ENCODE measurements at places on chromosomes 3 and 15.

DNA sequence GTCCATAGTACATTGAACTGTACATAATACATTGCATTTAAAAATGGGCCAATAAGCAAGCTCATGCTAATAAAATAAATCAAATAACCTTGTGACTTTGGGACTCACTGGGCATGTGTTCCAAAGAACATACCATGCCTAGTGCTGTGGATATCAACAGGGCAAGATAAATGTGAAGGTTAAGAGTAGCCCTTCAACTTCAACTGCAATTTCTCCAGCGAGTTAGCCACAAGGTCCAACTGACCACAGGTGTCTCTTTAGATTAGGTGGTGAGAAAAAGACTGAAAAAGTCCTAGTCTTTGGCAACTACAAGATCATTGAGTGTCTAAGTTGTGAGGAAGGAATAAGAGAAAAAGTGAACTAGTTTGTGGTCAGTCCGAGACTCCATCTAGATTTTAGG lies 78.3 kb upstream of the ATP11B start:
- no peak for DNase-seq

DNA sequence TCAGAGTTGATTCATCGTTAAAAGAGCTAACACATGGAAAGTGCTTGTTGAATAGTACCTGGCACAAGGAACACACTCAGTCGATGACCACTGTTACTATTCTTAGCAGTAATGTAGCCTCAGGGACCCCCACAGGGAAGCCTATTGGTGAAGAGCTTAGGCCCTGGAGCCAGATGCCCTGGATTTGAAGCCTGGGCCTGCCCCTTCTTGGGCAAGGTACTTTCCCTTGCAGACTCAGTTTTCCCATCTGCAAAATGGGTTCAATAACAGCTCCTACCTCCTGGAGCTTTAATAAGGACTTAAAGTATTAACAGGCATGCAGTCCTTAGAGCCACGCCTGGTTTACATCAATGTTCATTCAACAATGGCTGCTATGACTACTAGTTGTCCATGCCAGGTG lies 96.9 kb upstream of the WNT5A start:
- DNase-seq: no peak

- no peak for DNase-seq
These were observed 29.9 kb upstream of the GRIP2 start for GRCh38 chr3:14570089-14570488.

DNA sequence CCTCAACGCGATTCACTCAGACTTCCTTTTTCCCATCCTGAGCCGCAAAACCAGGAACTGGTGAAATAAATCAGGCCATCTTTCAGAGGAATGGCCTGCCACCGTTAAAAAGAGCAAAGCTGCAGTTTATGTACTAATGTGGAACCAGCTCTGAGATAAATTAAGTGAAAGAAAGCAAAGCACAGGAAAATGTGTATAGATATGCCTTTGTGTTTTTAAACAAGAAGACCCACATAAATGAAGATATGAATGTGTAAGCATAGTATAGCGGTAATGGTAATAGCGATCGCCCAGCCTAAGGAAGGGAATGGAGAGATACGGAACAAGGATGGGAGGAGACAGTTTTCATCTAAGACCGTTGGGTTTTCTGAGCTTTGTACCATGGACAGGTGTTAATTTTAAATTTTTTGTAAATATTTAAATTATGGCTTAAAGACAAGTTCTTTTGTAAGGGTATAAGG lies 30.8 kb upstream of the RPN1 start:
- peak; percentile 79 for DNase-seq

GRCh38 chr3:196284396-196284795 lies 3.1 kb downstream of the PCYT1A start:
- no peak for DNase-seq

- no peak for DNase-seq
These were observed 137.7 kb downstream of the FNDC3B start for GRCh38 chr3:172177046-172177445.

DNA sequence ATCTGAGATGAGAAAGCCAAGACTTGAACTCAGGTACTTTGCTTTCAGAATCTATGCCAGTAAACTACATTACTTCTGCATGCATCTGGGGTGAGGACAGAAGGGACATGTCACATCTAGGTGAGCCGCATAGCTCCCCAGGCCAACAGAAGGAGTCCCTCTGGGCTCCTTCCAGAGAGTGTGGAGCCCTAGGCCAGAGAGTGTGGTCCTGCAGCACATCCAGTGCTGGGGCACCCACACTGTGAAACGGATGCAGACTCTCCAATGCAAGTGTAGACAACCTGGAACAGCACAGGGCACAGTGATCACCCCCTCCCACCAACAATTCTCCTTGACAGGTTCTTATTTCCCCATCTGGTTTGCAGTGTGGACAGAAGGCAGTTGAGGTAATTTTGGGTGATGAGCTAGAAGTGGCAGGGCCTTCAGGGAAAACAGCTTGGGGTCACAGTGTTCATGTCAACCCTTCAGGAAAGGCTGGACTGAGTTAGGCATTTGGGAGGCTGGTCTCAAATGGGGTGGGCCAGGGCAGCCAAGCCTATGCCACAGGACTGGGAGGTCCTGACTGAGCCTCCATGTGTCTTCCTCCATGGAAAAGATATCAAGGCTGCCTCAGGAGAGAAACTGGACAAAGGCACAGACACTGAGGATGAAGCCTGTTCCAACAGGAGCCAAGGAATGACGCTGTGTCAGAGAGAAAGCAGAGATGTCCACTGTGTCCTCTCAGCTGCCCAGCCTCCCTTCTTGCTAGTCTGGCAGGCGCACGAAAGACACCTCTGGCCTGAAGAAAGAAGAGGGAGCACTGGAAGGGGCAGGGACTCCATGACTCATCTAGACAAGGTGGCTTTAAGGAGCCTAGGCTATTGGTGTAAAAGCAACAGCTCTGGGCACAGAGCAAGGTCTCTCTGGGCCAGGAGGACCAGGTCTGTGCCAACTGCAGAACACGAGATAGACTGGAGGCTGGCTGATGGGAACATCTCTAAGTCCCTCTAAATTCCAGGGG lies 1.7 kb downstream of the PLCD1 start:
- DNase-seq: no peak

GRCh38 chr15:52527911-52528563 lies 643 bp downstream of the MYO5A start:
- no peak for DNase-seq

DNA sequence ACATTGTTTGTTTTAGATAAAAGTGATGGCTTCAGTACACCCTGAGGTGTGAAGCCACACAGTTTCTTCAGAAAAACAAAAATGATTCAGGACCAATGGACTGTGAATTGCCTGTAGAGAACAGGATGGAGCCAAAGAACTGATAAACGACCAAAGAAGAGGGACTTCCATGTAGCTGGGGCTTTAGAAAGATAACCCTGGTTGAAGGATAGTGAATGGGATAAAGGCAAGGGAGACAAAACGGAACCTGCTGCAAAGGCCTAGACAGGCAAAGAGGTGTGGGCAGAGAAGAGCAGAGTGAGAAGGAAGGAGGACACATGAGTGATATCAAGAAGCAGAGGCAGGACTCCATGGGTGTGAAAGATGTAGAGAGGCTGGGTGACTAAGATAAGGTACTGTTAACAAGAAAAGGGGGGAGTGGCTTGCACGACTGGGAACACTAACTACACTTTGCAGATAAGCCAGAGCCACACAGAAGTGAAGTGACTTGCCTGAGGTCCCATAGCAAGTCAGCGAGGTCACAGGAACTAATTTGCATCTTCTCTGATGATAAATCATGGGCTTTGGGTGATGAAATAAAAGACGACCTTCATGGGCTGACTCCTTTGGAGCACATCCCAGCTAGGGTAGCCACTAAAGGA lies 44.3 kb downstream of the RAB6B start:
- no peak for DNase-seq

GRCh38 chr15:80856400-80856799 lies 77.2 kb downstream of the CEMIP start:
- no peak for DNase-seq

DNA sequence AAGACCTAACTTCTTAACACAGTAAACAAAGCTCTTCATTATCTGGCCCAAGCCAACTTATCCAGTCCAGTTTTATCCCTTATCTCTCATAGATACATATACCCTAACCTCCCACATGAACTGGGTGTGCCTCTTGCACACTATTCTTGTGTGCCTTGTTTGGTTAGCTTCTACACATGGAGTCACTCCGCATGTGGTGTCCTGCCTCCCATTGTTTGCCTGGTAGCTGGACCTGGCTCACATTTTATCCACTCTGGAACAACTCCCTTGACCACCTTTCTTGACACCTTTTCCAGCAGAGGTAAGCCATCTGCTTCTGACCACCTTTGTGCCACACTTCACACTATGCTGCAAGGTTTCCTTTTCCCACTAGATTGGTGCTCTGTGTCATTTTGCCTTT lies 15.2 kb downstream of the TIPARP start:
- no peak for DNase-seq

GRCh38 chr15:57045741-57046382 lies 127.4 kb downstream of the TCF12 start:
- DNase-seq: no peak

DNA sequence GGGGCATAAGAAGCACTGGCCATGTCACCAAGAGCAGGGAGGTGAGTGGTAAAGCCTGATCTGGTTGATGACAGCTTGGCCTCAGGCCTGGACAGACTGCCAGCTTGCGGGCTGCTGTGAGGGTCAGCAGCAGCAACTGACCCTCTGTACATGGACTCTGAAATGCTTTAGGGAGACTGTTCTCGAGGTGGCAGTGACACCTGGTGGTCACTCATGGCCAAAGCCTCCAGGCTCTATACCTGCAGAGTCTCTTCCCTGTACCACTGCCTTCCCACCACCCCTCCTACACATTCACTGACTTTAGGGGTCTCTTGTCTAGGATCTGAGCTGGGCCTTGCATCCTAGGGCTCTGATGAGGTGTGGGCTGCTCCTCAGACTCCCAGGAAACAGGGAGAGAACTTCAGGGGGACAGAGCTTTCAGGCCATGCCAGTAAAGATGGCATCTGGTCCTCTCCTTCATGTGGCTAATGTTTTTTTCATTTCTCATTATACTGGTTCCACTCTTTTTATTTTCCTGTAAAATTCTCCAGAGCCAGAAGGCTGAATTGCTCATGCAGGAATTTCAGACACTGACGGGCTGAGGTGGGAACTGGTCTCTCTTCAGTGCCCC lies 17.2 kb upstream of the TIMP4 start:
- no peak for DNase-seq

DNA sequence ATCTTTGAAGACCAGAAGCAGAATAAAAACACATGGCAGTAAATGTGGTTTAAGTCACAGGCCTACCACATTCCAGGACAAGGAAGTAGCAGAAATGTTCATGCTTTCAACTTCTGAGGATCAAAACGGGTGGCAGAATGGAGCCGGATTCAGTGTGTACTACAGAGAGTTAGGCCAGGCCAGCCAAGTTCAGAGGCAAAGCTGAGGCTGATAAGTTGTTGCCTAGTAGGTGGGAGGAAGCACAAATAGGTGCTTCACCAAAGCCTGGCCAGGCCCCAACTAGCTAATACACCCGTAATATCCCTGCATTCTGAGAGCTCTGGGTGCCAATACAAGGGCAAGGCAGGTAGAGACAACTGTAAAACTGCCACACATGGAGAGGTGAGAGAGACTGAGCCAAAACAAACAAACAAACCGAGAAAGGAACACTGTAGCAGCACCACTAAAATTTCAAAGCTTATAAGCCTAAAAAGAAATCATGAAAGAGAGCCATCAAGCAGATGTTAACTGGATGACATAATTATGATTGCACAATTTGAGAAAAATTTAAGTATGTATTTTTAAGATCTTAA lies 156.4 kb upstream of the CBLB start:
- no peak for DNase-seq

DNA sequence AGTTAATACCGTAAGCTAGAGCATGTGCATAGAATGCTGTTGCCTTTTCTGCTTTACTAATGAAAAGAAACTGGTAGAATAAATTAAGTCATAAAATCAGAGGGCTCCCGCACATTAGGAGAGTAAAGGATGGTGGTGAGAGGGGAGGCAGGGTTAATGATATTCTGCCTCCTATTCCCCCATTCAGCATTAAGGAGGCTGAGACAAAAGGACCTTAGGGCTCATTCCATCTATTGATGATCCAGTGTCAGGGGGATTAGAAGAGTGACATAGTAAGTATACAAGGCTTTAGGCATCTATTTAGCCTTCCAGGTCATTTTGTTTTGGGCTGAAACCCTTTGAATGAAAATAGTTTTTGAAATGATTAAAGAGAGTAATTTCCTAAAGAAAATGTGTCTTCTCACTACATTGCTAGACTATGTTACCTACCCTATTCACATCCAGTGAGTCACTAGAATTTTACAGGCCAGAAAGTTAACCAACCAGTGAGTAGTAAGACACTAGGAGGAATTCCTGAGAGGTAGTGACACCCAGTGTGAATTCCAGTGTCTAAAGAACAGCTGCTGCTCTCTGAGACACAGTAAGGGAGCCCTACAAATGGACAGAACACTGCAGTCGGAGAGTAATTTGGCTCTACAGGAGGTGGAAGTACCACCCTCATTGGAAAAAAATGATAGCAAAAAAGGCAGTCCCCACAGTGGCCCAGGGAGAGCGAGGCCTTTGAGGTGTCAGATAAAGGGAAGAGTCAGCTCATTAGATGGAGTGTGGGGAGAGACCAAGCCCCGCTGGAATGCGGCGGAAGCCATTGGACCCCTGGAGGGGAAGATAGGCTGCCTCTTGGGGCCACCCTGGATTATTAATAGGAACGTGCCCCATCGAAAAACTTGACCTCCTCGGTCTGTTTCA lies 67.6 kb downstream of the TUSC7 start:
- no peak for DNase-seq

- DNase-seq: no peak
These were observed 2.1 kb downstream of the XCR1 start for GRCh38 chr3:46025139-46025538.

DNA sequence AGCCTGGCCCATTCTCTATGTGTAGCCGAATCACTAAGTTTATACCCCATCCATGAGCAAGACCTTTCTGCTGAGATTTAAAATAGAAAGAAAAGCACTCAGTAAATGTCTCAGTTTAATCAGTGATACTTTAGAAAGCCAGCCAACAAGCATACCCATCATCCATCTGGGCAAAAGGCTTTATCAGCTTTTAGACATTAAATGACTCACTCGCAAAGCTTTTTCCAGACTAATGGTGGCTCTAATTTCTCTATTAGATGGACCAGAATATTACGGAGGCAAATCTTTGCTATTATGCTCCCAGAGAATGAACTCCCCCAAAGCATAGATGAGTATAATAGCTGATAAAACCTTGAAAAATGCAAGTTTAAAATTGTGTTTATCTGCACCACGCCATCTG lies 727.8 kb downstream of the GBE1 start:
- DNase-seq: no peak
